Smooth muscle cell of the brain vasculature (primary cell): ENCODE measurements at places on chromosomes 6 and 20.

- no peak for DNase-seq
These were observed 98.4 kb upstream of the CARMIL1 start for GRCh38 chr6:25180630-25181349.

DNA sequence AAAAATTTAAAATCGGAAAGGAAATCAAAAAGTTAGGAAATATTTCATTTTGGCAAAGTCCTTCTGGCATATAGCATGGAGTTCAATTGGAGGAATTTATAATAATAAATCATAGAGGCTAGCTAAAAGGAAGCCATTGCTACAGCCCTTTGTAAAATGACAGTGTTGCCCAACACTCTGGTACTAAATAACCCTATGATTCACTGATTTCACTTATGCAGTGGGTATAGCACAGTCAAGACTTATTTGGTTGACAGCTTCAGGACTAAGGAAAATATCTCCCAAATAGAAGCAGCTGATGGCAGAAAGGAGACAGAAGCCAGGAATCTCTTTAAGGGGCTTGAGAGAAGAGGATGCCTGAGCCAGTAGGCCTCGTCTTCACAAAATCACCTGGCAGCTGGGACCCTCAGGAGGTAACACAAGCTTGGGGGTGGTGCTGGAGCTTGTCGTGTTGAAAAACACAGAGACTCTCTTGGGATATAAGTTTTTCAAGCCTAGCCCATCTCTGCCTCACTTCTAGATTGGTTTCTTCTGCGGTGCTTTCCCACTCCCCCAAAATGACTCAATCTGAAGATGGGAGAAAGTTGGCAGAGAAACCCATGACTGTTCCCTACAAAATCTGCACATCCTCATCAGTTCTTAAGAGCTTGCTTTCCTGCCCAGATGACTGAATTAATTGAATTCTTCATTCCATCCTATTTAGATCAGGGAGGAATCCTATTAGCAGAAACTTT lies 38.4 kb upstream of the EYA4 start:
- no peak for DNase-seq

- DNase-seq: peak; percentile 43
These were observed 98.3 kb downstream of the SOD2 start for GRCh38 chr6:159594750-159595117.

GRCh38 chr6:135121434-135121833 lies 59.7 kb upstream of the MYB start:
- no peak for DNase-seq

- DNase-seq: no peak
These were observed 578.1 kb downstream of the PHF3 start for GRCh38 chr6:64213697-64214096.

- DNase-seq: no peak
These were observed 21.5 kb upstream of the CCN5 start for GRCh38 chr20:44693627-44694026.

DNA sequence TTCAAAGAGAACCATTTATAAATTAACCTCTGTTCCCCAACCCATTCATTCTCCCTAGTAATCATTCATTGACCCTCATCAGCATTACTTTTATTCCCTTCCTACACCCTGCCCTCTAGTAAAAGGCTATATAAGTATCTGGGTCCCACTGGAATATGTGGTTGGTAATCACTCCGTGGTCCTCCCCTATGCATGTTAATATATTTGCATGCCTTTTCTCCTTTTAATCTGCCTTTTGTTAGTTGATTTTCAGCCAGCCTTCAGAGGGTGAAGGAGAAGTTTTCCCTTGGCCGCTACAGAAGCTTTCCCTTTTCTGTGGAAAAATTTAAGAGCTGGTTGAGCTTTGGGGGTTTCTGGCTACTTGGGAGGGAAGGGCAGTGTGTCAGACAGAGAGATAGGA lies 585.6 kb downstream of the UTRN start:
- DNase-seq: no peak

DNA sequence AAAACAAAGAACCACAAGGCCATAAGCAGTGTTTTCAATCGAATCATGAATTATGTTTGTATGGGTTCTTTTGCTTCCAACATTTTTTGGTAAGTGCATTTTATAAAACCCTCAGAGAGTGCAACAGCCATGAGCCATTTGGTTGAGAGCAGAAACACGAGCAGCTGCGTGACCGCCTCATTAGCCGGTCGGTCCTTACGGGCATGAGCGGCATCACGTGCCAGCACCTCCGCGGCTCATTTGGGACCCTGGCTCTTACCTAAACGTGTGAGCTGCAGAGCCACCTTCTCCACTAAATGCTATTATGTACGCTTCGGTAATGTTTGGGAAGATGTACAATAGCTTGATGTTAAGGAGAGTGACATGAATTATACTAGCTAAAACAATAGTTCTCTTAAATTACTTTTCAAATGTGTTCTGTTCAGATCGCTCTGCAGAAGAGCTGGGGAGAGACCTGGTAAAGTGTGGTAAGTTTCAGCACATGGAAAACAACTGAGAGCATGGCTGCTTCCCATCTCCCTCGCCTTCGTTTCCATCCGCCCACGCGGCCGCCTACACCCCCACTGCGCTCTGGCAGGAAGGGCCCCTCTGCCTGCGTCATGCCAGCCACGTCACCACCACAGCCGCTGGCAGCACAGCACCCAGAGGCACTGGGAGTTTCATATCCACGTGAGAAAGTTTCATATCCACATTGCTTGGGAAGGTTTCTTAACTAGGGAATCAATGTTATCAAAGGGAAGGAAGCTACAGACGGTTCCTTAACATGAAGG lies 23.7 kb upstream of the PDE10A start:
- no peak for DNase-seq

- DNase-seq: no peak
These were observed 20.0 kb downstream of the FAM209B start for GRCh38 chr20:56552911-56553629.

DNA sequence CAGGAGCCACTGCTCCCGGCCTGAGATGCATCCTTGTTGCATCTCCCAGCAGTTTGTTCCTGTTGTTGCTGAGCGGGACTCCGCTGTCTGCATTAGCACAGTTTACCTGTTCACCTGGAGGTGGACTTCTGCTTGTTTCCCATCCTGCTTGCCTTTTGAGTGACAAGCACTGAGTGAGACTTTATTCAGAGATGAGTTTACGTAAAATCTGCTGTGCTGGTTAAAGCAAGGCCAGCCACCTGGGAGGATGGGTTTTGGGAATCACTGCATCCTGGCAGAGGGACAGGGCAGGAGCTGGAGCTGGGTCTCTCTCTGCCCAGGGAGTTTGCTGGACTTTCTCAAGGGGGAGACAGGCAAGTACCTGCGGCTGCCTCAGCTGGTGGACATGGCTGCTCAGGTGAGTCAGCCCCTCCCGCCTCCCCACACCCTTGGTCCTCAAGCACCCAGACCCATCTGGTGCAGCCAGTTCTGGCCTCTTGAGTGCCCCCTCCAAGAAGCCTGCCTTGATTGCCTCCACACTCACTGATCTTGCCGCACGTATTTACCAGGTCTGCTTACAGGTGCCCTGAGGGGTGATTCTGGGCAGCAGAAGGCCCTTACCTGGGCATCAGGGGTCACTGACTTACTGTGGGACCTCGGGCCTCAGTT lies 55.5 kb downstream of the SRC start:
- DNase-seq: no peak

DNA sequence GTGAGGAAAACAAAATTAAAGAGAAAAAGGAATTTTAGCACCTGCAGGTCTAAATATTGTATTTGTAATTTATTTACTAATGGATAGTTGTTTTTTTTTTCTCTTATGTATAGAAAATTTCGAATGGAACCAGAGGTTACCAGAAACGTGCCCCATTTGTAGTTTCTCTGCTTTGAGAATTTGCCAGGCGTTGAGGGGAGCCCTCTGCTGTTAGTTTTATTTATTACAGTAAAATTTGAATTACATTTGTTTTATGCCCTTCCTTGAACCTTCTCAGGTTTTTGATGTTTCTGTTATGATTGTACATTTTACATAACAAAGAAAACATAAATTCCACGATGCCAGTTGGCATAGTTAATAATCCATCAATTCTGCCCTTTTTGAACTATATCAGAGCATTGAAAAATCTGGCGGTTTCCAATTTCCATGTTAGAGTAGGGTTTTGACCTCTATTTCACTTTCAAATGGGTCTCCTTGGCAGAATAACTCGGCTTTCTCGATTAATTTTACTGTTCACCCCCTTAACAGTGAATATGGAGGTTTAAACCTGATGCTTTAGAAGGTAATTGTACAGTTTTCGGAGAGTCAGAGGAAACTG lies 35.1 kb upstream of the RFPL4B start:
- DNase-seq: no peak

DNA sequence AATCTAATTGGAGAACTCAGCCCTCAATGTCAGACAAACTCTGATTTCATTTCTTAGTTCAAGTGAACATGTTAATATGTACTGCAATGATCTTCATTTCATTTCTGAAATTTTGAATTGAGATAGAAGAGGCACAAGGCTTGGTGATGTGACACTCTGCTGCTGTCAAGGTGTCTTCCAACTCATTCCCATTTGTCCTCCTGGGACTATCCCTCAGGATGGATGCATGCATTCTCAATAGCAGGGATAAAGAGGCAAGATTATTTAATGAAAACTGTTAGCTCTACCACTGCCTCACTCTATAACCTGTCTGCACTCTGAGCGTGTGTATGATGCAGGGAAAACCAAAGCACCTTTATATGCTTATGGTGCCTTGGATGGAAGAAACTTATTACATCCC lies 78.7 kb downstream of the PLCB1 start:
- no peak for DNase-seq

- DNase-seq: no peak
These were observed 698.4 kb downstream of the TENT5A start for GRCh38 chr6:81054036-81054435.

GRCh38 chr6:33834401-33835392 lies 30.9 kb upstream of the MLN start:
- DNase-seq: no peak

GRCh38 chr6:111888928-111889695 lies 15.9 kb upstream of the FYN start:
- no peak for DNase-seq

GRCh38 chr6:143637691-143638090 lies 40.1 kb upstream of the PHACTR2 start:
- DNase-seq: no peak

DNA sequence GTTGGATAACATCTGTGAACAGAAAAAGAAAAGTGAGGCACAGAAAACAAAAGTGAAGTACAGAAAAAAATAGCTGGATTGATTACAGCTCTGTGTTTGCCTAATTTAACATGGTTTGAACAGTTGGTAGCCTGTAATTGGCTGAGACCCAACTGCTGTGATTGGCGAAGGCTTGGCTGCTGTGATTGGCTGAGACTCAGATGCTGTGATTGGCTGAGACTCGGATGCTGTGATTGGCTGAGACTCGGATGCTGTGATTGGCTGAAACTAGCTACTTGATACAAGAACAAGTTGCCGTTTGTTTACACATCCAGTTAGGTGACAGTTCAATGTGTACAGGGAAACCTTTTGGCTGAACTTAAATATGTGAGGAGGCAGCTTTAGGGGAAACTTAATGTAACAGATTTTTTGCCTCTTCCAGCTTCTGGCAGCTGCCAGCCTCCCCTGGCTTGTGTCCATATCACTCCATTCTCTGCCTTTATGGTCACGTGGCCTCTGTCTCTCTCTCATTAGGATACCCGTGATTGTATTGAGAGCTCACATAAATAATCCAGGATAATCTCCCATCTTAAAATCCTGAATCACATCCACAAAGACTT lies 223.4 kb upstream of the FOXA2 start:
- no peak for DNase-seq

DNA sequence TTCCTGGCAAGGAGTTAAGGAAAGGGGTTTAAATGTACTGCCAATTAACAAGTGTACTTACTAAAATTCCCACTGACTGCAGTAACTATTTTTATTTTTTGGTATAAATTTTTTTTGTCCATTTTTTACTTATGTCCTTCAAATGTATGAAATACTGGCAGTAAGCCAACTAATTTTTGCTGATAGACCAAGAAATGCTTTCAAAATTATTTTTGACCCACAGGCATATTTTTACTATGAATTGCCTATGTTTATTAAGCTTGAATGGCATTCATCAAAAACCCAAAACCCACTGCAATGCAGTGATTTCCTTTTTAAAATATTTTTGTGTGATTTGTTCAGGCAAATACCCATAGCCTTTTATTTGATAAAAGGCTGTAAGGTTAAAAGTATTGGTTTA lies 560.1 kb downstream of the UTRN start:
- DNase-seq: no peak

- no peak for DNase-seq
These were observed 151.3 kb downstream of the DLL1 start for GRCh38 chr6:170139531-170139930.

DNA sequence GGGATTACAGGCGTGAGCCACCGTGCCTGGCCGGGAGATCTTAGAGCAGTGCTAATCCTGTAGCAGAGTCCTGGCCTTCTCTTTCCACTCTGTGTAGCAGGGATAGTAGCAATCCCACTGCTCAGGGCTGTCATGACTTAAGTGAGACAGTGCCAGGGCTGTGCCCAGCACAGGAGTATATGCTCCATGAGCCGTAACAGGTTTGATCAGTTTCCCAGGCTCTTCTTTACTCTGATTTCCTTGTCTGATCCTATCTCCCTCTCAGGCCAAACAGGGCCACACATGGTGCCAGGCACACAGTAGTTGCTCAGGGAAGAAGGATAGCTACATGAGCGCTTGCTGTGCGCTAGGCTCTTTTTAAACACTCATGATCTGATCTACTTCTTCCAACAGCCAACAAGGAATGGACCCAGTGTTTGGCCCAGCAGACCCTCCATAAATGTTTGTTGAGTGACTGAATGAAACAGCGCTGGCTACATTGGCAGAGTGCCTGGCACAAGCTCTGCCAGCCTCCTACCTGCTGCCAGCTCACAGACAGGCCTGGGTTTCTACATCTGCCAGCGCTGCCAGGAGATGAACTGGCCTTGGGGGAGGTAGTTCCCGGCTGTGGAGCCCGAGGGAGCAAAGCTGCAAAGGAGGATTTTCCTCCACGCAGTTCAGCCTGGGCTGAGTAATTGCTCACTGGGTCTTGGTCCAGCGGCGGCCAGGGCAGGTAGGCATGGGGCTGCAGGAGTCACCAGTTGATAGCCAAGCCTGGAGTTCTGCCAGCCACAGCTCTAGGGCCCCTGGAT lies 36.9 kb downstream of the SNAI1 start:
- DNase-seq: no peak

DNA sequence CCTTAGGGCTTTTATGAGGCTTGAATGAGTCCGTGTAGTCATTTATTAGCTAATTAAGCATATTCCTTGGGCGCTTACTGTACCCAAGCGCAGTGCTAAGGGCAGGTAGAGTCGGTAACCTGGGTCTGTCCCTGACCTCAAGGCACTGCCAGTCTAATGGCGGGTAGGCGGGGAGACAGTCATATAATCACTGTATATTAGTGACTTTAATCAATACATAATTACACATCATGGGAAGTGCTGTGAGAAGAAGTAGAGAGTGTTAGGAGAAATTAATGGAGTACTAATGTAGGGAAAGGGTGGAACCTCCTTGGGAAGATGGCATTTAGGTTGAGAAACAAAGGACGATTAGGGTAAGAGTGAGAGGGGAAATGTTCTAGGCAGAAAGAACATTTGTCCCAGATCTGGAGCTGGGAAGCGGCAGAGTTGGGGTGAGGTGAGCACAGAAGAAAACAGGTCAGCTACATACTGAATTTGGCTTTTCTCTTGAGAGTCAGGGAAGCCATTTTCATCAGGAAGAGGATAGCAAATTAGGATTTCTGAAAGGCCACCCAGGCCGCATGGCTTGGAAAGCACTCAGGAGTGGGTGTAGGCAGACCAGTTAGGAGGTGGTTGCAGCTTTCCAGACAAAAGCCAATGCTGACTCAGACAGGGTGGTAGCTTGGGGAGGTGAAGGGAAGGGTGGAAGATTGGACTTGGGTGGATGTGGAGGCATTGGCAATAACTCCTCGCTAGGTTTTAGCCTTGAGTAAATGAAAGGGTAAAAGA lies 954 bp upstream of the BLCAP start:
- no peak for DNase-seq

GRCh38 chr20:37915800-37916570 lies 13.1 kb downstream of the VSTM2L start:
- DNase-seq: no peak
